ENCODE measurements at places on chromosomes 6 and 20.
A peak's percentile ranks its signal among the peaks of the same experiment; 100 is the strongest.

DNA sequence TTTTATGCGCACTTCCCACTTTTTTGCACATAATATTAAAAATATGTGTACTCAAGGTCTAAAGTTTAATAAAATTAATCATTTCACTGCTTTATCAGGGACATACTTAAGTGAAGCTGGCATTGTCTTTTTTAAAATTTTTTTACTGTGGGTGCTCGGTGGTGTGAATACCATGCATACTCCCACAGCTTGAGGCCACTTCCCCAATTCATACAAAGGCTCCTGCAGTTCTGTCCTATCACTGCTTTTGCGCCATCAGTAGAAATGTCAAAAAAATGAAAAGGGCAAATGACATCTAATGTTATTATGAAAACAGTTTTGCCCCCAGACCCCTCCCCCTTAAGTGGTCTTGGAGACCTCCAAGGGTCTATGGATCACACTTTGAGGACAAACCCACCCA lies 464.1 kb upstream of the ARID1B start:
- DNase-seq, result no peak

DNA sequence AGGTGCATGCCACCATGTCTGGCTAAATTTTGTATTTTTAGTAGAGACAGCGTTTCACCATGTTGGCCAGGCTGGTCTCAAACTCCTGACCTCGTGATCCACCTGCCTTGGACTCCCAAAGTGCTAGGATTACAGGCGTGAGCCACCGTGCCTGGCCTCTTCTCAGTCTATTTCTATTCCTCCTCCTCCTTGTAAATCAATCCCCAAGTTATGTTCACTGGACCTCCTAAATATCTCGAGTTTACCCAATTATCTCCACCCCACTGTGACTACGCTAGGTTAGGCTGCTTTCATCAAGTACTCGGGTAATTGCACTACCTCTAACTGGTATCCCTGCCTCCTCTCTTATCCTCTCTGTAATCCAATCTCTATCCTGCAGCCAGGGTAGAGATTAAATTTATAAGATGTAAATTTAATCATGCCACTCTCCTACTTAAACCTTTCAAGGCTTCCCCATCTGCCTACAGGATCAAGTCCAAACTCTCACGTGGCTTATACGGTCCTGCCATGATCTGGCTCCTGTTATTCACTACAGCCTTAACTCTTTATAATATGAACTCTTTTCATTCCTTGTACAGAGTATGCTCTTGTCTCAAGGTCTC lies 837 bp upstream of the MAD2L1BP start:
- DNase-seq, result no peak

GRCh38 chr6:13725570-13725969 lies 13.9 kb upstream of the RANBP9 start:
- no peak for DNase-seq

DNA sequence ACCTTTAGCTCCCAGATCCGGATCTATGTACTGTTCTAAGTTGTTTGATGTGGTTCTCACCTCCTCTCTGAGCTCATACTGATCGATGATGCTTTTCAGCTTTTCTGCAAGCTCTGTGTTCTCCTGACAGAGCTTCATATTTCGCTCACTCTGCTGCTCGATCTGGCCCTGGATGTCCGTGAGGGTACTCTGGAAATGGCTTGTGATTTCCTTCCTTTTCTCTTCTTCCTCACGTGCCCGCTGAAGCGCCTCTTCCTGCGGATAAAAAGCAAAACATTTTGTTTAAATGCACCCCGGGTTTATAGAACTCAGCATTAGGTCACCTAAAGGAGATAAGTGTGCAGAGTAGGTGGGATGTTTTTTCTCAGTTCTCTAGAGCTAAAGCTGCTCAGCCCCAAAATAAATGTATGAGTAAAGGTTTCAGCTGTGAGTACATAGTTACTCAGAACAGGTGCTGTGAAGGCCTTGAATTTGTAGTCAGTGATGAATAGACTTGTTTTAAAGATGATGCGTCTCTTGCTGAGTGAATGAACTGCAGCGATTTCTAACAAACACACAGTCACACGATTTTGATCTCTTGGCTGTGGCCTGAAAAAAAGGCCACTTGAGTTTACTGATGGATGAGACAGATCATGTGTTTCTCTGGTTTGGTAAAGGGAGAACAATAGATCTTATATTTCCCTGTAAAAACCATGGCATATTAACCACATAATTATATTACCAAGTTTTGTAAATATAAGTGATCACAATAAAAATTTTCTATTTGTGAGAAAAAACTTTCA lies 29.1 kb downstream of the TXLNB start:
- no peak for DNase-seq

DNA sequence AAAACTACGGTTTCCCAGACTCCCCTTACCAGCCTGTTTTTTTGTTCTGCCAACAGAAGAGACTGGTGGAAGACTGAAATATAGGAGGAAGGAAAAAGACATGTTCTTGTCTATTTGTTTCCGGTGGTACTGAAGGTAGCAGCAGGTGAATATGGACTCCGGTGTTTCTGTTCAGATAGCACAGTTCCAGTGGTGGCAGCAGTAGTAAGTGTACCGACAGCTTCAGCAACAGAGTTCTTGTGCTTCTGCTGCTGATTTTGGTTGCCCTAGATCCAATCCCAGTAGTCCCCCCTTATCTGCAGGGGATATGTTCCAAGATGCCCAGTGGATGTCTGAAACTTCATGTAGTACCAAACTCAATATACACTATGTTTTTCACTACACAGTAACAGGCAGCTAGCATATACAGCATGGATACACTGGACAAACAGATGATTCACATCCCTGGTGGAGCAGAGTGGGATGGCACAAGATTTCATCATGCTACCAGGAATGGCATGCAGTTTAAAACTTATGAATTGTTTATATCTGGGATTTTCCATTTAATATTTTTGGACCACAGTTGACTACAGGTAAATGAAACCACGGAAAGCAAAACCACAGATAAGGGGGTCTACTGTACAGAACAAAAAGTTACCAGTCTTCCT lies 301.8 kb downstream of the BTBD9 start:
- DNase-seq, result peak; percentile 37

DNA sequence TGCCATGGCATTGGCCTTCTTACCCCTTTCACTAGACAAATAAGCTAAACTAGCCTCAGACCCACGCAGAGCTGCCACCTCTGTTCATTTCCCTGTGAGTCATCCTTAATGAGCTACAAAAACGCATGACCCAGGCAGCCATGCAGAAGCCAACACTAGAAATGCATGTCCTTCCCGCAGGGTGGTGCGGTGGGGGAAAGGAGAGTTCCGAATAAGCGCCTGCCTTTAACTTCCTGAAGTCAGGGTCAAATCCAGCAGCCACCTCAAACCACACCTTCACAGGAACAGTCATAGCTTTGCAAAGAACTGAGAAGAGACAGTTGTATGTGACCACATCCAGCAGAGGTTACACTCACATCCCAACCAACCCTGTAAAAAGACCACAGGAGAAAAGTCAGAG lies 40.4 kb downstream of the IRF4 start:
- DNase-seq, result no peak

GRCh38 chr20:50704971-50705370 lies 13.6 kb upstream of the RIPOR3 start:
- DNase-seq, result no peak

- DNase-seq, result no peak
Measured at GRCh38 chr6:157171801-157172200, 151.5 kb downstream of the TMEM242 start.

DNA sequence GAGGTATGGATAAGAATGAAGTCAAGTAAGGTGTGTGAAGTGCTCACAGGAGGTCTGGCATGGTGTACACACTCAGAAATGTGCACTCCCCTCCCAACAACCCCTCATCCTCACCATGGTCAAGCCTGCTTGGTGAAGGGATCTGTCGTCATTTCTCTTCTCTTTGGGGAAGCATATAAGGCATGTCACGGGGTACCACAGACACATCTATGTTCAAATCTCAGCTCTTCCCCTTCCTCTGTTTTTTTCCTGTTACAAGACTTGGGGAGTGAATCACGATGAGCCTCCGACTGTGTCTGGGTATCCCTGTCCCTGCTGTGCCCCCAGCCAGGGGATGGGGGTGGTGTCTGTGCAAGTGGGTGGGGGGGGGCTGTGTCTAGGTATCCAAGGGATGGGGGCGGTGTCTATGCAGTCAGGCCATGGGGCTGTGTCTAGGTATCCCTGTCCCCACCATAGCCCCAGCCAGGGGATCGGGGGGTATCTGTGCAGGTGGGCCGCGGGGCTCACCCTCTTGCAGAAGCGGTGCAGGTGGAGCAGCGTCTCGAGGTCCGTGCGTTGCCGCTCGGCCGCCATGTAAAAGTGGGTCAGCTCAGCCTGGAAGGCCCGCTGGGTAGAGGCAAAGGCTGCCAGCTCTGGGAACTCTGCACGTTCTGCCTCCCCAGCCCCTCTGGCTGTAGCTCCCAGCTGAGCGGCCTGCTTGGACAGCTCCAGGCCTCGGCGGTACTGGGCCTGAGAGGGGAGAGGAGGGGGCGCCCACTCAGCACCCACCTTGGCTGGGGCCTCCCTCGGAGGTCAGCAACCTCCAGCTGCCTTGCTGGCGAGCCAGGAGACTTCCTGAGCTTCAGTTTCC lies 43.6 kb downstream of the KIAA1755 start:
- DNase-seq, result no peak

- DNase-seq, result no peak
Measured at GRCh38 chr6:98579941-98580340, 254.4 kb upstream of the POU3F2 start.

GRCh38 chr20:31550099-31550498 lies 35.9 kb downstream of the HM13 start:
- no peak for DNase-seq

DNA sequence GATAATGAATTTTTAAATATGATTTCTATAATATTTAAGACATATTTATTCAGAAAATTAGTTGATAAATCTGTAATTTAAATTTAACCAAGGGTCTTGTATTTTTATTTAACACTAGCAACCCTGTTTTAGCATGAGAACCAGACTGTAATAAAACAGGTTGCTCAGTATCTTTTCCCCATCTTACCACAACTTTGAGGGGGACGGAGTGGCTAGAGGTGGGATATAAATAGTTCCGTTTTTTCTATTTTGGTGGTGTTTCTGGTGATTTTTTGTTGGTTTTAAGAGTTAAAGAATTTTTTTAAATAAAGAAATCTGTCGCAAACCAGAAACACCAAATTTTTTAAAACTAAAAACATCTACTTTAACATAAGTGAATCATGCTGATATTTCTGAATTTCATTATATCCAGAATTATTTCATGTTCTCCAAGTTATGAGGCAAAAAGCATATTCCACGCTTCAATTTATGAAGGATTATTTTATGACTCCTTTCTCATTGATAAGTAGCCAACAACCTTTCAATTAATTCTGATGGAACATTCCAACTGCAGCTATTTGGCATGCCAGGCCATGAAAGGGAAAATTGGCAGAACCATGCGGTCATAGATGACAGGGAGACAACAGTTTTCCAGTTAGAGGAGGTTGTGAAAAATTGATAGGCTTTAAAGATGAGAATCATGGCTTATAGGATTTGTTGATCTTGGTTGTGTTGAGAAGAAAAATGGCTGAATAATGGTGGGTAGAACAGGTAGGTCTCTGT lies 151.9 kb upstream of the CARMIL1 start:
- DNase-seq, result no peak

GRCh38 chr20:58693226-58694006 lies 816 bp downstream of the NPEPL1 start:
- peak; percentile 63 for DNase-seq
